ENCODE measurements at places on chromosomes 13 and 19. TPM values are rescaled to one million over a fixed set of nuclear protein-coding genes. Genes with fewer than 3 reads are reported as not detected.

The KIR3DL1 gene
- total RNA-seq, result not detected

The DACH1 gene
- 0.74 TPM for total RNA-seq

- DNase-seq, result no peak
These were observed 1477.6 kb downstream of the UQCRFS1 start for GRCh38 chr19:27735314-27735713.

The IGSF23 gene
- 0.25 TPM for total RNA-seq

The CRX gene
- total RNA-seq, result not detected

The F2RL3 gene
- total RNA-seq, result 0.71 TPM

DNA sequence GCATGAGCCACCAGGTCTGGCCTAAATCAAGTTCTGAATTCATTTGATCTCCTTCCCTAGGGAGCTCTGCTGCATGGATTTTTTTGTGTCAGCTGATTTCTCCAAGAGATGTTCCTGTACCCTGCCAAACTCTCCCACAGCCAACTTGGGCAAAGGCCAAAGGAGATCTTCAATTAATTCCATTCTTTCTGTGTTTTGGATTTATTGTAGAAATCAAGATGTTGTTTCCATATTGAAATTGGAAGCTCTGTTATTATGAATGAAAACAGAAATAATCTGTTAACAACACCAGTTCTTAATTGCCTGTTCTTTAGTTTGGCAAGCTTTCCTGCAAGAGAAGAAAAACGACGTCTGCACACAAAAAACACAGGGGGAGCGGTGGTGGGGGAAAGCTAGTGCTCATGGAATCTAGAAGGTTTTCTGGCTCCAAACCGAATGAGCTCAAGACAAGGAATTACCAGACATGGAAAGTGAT, 86.5 kb upstream of the ABCC4 start:
- no peak for DNase-seq

The FSD1 gene
- total RNA-seq, result 23.6 TPM

DNA sequence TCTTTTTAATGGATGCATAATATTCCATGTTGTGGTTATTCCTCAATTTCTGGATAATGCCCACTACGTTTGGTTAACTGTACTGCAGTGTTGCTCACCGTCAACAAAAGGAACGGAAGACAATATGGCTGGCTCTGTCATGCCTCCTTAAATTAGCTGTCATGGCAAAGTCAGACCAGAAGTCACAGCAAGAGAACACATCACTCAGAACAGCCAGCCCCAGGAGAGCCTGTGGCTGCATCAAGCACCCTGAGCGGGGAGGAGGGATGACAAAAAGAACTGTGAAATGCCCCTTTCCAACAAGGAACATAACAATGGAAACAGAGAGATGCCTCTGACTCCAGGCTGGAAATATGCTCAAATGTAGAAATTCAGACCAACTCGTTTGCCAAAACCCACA, 366.0 kb upstream of the ZNF507 start:
- DNase-seq, result no peak

DNA sequence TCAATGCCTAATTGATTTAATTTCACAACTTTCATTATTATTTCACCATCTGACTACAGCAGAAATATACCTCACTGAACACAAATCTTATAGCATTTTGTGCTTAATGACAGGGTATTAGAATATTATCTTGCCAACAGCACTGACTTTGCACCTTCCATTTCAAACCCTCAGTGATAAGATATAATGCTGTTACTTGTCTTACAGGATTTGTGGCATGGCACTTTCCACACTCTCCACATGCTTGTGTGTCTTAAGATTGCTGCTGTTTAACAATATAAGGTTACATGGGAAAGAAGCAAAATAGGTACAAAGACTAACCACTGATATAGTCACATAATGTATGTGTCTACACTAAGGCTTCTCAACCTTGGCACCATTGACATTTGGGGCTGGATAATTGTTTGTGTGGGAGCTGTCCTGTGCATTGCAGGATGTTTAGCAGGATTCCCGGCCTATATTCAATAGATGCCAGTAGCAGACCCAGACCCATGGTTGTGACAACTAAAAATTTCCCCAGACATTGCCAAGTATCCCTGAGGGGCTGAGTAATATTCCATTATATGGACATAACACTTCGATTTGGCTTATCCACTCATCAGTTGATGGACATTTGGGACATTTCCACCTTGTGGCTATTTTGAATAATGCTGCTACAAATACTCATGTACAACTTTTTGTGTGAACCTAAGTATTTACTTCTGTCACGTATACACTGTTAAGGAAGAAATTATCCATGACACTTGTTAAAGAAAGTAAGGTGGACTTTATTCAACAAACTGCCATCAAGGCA, 5.7 kb upstream of the DIAPH3 start:
- DNase-seq, result no peak

The CCDC8 gene
- total RNA-seq, result 0.07 TPM

DNA sequence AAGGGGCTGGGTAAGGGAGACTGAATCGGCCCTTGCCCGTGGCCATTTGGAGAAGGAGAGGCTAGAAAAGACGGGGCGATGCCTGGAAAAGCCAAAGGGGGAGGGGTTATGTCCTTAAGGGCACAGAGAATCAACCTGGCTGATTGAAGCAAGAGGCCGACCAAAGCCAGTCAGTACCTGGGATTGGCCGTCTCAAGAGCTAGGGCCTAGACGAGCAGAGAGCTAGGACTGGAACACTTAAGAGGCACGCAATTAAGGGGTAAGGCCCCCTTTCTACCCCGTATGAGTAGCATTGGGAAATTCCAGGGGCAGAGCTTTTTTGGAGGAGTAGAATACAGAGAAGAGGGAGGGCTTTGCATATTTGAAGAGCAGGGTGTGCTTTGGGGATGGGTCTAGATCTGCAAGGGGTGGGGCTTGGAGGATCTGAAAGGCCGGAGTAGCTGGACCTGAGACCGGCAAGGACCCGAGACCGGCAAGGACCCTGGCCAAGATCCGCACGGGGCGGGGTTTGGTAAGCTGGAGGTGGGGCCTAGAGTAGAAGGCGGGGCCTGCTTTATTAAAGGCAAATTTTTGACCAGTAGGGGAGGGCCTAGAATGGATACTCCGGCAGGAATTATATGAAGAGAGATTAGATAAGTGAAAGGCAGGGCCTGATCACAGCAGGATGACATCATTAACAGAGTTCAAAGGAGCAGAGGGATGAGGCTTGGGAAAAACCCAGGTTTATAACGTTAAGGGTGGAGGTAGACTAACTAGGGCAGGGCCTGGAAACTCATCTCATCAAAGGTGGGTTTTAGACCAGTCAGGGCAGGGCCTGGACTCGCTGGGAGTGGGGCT, 10.7 kb upstream of the CACNG6 start:
- peak; percentile 75 for DNase-seq

DNA sequence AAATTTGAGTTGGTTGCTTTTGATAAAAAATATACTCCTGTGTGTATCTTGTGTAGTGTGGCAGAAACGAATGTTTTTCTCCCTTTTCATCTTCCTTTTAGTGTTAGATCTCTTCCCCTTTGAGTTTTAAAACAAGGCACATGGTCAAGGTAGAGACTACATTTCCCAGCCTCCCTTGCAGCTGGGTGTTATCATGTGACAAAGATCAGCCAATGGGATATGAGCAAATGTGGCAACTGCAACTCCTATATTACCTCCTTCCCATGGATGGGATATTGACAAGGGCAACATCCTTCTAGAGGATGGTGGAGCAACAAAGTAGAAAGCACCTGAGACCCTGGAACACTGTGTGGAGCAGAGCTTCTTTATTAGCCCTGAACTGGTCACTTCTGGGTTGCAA, 42.4 kb downstream of the ADGRE3 start:
- DNase-seq, result no peak

- DNase-seq, result no peak
These were observed 601 bp upstream of the ZNF749 start for GRCh38 chr19:57434386-57435061.

The KLK14 gene
- total RNA-seq, result not detected

The CCL25 gene
- not detected for total RNA-seq

DNA sequence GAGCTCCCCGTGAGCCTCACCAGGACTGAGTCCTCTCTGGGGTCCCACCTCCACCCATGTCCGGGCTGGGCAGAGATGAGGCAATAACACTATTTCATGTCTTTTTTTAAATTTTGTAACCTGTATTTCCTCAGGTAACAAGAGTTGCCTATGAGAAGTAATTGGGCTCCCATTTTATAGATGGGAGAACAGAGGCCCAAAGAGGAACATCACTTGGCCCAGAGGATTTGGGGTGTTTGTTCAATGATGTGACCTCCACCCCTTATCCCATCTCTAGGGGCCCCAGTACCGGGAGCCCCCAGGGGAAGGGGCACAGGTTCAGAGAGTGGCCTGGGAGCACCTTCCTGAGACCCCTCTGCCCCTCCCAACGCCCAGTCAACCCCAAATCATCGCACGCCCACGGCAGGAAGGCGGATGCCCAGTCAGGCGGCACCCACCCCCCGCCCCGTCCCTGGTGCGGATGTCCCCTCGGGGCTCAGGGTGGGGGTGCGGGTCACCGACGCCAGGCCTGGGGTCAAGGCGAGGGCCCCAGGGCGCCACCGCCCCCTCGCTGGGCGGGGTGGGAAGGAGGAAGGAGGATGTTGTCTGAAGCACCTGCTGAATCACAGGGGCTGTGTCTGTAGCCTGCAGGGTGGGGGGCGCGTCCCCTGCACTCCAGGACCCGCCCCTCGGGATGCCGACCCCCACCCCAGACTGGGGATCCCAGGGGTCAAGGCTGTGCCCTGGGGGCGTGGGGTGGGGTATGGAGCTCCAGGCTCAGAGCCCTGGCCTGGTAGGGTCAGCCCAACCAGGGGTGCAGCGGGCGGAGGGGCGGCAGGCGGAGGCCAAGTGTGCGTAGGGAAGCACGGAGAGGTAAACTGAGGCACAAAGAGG, 9.0 kb upstream of the CIRBP start:
- DNase-seq, result no peak

DNA sequence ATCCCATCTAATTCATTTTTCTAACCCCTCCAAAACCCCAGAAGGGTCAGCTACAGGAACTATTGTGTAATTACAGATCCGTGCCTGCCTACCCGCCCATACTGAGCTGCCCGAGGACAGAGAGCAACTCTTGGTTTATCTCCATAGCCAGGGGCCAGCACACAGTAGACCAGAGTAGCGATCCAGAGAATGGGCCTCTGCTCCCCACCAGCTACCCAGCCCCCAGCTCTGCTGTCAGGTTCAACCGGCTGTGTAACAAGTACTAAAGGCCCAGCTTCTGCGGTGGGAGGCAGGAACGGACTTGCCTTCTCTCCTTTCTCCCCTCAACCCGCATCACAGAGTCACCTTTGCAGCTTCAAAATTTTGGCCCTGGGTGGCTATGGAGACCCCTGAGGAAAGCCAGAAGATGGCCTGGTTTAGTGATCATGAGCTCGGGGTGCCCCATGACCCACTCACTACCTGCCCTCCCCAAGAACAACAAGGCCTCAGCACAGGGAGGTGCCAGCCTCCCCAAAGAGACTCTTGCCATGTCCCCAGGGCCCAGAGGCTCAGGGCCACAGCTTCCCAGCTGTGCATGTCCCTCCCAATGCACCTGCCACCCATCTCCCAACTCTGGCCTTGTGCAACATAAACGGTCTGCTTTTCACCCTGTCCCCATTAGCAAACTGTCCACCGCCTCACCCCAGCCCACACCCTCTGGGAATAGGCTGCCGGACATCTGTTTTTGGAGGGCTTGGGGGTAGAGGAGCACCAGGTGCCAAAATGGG, 5.7 kb downstream of the CALM3 start:
- no peak for DNase-seq

All from pulmonary artery endothelial cell (primary cell).